ENCODE measurements at places on chromosomes 13 and 19.

DNA sequence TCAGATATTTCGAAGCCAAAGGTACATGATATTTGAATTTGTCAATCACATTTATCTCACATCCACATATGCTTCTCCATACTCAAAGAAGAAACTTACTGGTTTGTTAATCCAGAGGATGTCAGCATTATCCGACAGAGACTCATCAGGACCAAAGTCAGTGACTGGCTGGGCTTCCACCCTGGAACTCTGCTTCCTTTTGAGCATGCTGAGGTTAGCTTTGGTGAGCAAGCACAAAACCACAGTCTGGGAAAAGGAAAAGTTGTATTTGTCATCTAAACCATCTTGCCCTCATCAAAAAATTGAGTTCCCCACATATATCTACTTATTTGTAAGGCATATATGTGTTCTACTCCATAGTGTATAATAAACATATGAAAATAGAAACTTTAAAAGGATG is 17.4 kb downstream of the NALCN start:
- DNase-seq, result no peak

DNA sequence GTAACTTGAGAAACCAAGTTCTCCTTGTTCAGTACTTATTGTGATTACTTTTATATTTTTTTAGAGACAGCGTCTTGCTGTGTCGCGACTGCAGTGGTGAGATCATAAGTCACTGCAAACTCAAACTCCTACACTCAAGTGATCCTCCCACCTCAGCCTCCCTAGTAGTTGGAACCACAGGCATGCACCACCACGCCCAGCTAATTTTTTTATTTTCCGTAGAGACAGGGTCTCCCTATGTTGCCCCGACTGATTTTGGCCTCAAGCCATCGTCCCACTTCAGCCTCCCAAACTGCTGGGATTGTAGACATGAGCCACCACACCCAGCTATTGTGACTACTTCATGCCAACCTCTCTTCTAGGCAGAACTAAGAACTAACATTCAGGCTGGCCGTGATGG is 8.3 kb downstream of the C19orf53 start:
- DNase-seq, result no peak

DNA sequence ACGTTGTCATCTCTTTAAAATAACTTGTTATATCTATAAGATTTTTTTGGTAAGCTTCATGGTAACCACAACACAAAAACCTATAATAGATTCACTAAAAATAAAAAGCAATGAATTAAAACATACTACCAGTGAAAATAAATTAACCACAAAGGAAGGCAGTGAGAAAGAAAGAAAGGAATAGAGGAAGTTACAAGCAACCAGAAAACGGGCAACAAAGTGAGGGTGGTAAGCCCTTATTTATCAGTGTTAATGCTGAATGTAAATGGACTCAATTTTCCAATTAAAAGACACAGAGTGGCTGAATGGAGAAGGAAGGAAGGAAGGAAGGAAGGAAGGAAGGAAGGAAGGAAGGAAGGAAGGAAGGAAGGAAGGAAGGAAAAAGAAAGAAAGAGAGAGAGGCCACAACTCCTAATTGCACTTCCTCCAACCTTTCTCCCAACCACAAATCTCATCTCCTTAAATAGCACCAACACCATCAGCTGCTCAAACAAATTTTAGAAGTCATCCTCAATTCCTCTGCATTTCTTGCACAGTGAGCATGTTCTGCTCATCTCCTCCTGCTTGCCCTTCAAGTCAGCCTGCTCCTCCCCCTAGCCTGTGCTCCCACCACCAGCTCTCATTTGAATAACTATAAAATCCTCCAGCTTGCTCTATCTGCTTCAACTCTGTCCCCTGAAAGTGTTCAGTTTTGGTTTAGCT is 48.6 kb downstream of the CCNA1 start:
- no peak for DNase-seq

- no peak for DNase-seq
Measured at GRCh38 chr13:111394211-111394922, 73.9 kb downstream of the TEX29 start.

- DNase-seq, result no peak
Measured at GRCh38 chr19:1675633-1676350, 23.4 kb upstream of the TCF3 start.

- DNase-seq, result no peak
Measured at GRCh38 chr13:30192320-30193093, 114.8 kb downstream of the KATNAL1 start.

- DNase-seq, result no peak
Measured at GRCh38 chr13:99908140-99908803, 63.3 kb downstream of the ZIC5 start.

GRCh38 chr13:77019756-77020155 is 7.2 kb downstream of the FBXL3 start:
- no peak for DNase-seq
